ENCODE measurements at places on chromosomes 4 and X. TPM values are rescaled to one million over a fixed set of nuclear protein-coding genes. Genes with fewer than 3 reads are reported as not detected.

GLRA3 gene
- total RNA-seq: not detected

OTC gene
- not detected for total RNA-seq

RRH gene
- total RNA-seq: 0.32 TPM

GRCh38 chr4:76301775-76302162, 4.8 kb upstream of the STBD1 start:
- H3K36me3 ChIP-seq: peaks cover 36% of the 10 kb centered on the region
- peaks cover 57% of the 10 kb centered on the region for H3K4me1 ChIP-seq
- no peak overlapping the region for H3K4me3 ChIP-seq

DNA sequence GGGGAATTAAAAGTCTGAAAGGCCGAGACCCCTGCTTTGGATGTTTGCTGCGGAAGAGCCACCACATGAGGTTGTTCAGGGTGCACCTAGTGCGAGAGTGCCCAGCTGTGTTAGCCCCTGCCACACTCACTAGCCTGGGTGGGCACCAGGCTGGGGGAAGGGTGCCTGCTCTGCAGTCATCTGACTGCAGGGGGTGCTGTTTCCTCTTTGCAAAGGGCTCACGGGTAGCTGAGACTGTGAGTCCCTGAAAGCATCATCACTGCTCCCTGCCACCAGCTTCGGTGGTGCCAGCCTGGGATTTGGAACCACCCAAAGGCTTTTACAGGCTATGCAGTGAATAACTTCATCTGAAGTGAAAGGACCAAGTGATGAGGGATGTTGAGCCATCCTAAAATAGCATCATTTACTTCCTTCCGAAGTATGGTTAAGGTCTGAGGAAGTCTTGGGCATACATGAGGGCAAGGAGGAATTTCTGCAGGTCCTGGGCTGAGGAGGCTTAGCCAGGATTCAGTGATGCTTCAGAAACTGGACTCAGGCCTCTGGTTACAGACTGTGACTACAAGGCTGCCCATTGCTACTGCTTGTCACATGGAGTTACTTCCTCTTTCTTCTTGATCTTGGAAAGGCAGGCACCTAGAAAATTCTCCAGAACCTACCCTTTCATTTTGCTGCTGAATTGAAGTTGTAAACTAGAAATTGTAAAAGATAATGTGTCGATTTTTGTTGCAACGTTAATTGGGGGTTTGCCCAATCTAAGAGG, 293.2 kb upstream of the PRPS2 start:
- no peak for DNase-seq
- no peaks in the 10 kb centered on the region for H3K36me3 ChIP-seq
- H3K27ac ChIP-seq: no peak overlapping the region
- H3K4me1 ChIP-seq: no peaks in the 10 kb centered on the region

DNA sequence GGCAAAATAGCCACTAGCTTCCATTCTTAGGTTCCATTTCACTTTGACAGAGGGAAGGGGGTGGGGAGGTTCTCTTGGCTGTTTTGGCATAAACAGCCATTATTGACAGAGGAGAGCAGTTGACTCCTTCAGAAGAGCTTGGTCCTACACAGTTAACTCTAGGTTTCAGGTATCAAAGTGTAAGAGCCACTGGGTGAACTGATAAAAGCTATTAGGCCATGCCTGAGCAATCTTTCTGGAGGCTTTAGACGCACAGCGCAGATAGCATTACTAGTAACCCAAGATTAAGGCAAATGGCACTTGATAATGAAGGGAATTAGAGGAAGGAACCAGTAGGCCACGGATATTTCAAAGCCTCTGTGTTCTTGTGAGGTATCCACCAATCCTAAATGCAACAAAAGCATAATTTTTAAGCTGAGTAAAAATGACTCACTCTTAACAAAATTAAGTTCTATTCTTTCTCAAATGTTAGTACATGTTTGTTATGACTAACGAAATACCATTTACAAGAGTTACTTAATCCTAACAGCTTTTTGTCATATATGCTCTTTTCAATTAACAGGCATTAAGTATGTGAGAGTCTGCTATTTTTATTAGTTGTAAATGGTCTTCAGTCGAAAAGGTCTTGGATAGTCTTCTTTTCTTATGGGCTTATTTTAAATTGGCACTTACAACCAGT, 53.6 kb downstream of the SLC7A11 start:
- no peaks in the 10 kb centered on the region for H3K27me3 ChIP-seq
- no peak for DNase-seq
- H3K36me3 ChIP-seq: no peaks in the 10 kb centered on the region

GRCh38 chr4:34323549-34324320, 1920.6 kb downstream of the ARAP2 start:
- no peaks in the 10 kb centered on the region for H3K4me1 ChIP-seq
- H3K4me3 ChIP-seq: no peak overlapping the region
- H3K36me3 ChIP-seq: no peaks in the 10 kb centered on the region

GRCh38 chr4:114734594-114734993, 136.0 kb downstream of the UGT8 start:
- H3K36me3 ChIP-seq: no peaks in the 10 kb centered on the region
- no peak overlapping the region for H3K4me3 ChIP-seq
- no peaks in the 10 kb centered on the region for H3K4me1 ChIP-seq
- H3K27ac ChIP-seq: no peak overlapping the region

- no peaks in the 10 kb centered on the region for H3K27me3 ChIP-seq
- H3K4me3 ChIP-seq: no peak overlapping the region
Observed at GRCh38 chrX:132292793-132293192, 73.5 kb upstream of the RAP2C start.

- DNase-seq: no peak
- no peaks in the 10 kb centered on the region for H3K4me1 ChIP-seq
- H3K4me3 ChIP-seq: no peak overlapping the region
- H3K36me3 ChIP-seq: peaks cover 16% of the 10 kb centered on the region
Observed at GRCh38 chr4:150750824-150751223, 168.9 kb downstream of the MAB21L2 start.

- no peaks in the 10 kb centered on the region for H3K27me3 ChIP-seq
- H3K4me1 ChIP-seq: peaks cover 47% of the 10 kb centered on the region
- peak overlapping the region; percentile 89 for H3K27ac ChIP-seq
- H3K4me3 ChIP-seq: peak overlapping the region; percentile 78
Observed at GRCh38 chrX:104113222-104113965, 1.1 kb downstream of the ZCCHC18 start.

GRCh38 chr4:123401271-123402120, 4.9 kb downstream of the SPRY1 start:
- H3K36me3 ChIP-seq: peaks cover 79% of the 10 kb centered on the region
- peak overlapping the region; percentile 86 for H3K4me3 ChIP-seq
- H3K27ac ChIP-seq: peak overlapping the region; percentile 54
- DNase-seq: no peak
- peaks cover 54% of the 10 kb centered on the region for H3K4me1 ChIP-seq

- no peak overlapping the region for H3K4me3 ChIP-seq
- no peaks in the 10 kb centered on the region for H3K36me3 ChIP-seq
- no peaks in the 10 kb centered on the region for H3K4me1 ChIP-seq
- no peak overlapping the region for H3K27ac ChIP-seq
- no peak for DNase-seq
Observed at GRCh38 chr4:148283665-148284064, 158.5 kb downstream of the NR3C2 start.

DNA sequence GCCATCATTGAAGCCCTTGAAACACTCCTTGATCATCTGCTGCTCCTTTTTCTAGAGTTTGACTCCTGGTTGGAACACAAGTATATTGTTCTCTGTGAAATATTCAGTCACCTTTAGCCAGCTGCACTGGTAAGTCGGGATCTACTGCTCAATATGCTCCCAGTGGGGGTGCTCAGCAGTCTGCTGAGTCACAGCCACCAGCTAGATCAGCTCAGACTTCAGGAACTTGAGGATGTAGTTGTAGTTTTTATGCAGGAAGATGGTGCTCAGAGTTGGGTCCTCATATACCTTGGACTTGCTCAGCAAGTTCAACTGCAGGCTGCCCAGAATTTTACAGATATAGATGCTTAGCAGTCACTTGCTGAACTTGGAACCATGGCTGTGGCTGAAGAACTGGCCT, 202.5 kb upstream of the RPL34 start:
- peaks cover 5% of the 10 kb centered on the region for H3K27me3 ChIP-seq
- no peaks in the 10 kb centered on the region for H3K36me3 ChIP-seq
- no peak overlapping the region for H3K4me3 ChIP-seq
- no peak overlapping the region for H3K27ac ChIP-seq
- no peaks in the 10 kb centered on the region for H3K4me1 ChIP-seq

Data from activated CD8-positive, alpha-beta memory T cell treated with anti-CD3 and anti-CD28 coated beads, Interleukin-2, amount 10 ng/mL, durations not matched to agents 7 days and 5 days (primary cell).